ENCODE measurements at places on chromosomes 1 and 21. TPM values are rescaled to one million over a fixed set of nuclear protein-coding genes. Genes with fewer than 3 reads are reported as not detected.

DNA sequence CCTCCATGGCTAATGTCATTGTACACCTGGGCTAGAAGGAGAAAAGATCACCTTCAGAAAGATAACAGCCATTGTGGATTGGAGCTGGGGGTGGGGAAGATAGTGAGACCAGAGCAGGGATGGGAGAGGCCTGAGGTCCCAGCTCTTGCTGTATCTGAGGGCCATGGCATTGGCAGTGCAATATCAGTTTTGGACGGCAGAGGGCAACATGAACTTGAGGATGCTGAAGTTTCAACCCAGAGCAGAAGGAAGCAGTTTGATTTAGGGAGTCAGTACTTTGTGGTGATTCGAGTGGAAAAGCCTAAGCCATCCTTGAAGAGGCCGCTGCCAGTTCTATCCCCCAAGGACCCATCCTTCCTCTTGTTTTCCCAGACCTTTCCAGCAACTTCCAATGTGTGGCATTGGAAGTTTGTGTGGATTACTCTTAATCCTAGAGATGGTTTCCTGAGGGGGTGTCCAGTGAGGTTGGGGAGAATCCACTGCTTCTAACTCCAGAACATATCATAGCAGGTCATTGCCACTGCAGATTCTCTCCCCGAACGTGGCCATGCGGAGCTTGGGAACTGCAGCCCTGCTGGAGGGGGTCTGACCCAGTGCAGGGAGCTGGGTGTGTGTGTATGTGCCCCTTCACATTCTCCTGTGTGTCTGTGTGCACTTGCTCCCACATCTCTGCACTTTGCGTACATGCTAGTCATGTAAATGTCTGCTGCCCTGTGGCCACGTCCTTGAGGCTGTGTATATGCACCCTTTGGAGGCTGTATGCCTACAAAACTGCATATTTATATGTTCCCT lies 24.1 kb downstream of the SLC26A9 start:
- peak; percentile 82 for DNase-seq

GRCh38 chr1:241963722-241964121 lies 6.2 kb downstream of the BECN2 start:
- DNase-seq, result no peak

GRCh38 chr1:30764396-30764795 lies 6.8 kb upstream of the LAPTM5 start:
- DNase-seq, result no peak

- DNase-seq, result no peak
Observed at GRCh38 chr1:51551848-51552296, 32.8 kb upstream of the EPS15 start.

DNA sequence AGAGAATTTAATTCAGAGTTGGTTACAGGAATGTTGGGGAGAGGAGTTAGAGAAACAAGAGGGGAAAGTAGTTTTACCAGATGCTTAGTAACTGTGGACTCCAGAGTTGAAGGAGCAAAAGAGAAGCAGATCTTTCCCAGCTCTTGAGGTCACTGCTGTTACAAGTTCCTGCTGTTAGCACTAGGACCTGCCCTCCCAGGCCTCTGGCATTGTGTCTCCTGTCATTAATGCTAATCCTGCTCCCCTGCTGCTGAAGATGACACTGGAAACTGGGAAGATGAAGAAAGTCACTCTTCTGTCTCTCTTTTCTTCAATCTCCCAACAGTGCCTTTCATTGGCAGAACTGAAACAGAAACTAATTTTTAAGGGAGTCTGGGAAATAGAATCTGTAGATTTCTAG lies 845.6 kb downstream of the ADGRL2 start:
- no peak for DNase-seq

- DNase-seq, result peak; percentile 77
Observed at GRCh38 chr1:204344665-204345355, 14.9 kb downstream of the PLEKHA6 start.

AADACL4 gene
- not detected for total RNA-seq

IGSF9 gene
- total RNA-seq, result not detected

FAM72D gene
- not detected for total RNA-seq

TNFAIP8L2 gene
- total RNA-seq, result 1.9 TPM

FMOD gene
- total RNA-seq, result 46.0 TPM

NBPF1 gene
- 30.3 TPM for total RNA-seq

MIXL1 gene
- not detected for total RNA-seq

Data from sigmoid colon (tissue), 7 donors.